ENCODE measurements at places on chromosomes 4 and X. TPM values are rescaled to one million over a fixed set of nuclear protein-coding genes. Genes with fewer than 3 reads are reported as not detected.

EGF gene
- not detected for polyA plus RNA-seq

- DNase-seq: no peak
These were observed 60.6 kb downstream of the GABRA2 start for GRCh38 chr4:46329118-46329976.

NEXMIF gene
- polyA plus RNA-seq: 0.56 TPM

MAGEA1 gene
- polyA plus RNA-seq: not detected

DNA sequence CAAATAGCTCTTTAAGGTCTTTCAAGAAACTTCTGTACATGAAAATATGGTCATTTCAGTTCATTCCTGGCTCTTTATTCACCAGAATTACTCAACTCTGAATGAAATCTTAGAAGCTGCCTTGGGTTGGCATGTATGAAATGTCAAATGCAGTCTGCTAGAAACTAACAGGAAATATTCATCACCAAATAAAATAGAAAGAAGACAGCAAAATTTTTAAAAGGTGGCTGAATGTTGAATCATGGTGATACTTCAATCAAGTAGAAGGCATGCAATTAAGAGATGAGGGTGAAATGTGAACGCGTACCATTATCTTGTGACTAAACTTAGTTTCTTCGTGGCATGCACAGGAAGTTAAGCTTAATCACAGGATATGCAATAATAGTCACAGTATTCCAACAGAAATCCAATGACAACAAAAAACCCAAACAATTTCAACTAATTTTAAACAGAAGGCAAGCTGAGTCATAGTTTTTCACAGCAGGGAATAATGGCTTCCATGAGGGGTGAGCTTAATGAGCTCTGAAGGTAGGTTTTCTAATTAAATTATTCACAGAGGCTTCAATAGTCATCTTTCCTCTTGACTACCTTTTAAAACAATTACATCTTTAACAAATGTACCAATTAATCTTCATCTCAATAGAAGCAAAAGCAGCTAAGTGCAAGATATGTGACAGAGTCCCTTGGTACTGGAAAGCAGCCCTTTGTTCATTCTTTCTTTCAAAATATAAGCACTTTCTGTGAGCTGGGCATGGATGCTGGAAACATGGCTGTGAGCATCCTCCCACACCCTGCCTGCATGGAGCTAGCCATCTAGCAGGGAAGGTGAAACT is 44.5 kb downstream of the SCFD2 start:
- DNase-seq: no peak

- no peak for DNase-seq
These were observed 73.0 kb downstream of the LUZP4 start for GRCh38 chrX:115362334-115363095.

DNA sequence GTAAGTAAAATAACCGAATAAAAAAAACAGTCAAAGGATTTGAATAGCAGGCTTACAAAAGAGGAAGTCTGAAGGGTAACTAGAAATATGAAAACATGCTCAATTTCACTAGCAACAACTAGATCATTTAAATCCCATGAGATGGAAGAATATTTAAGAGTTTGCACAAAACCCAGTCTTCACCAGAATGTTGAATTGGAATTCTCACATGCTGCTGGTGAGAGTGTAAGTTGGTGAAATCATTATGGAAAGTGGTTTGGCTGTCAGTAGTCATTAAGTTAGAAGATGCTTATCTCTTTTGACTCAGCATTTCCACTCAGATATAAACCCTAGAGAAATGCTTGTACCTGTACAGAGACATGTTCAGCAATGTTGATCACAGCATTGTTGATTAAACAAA is 110.1 kb downstream of the PGRMC2 start:
- no peak for DNase-seq

TNIP3 gene
- polyA plus RNA-seq: 0.88 TPM

DNA sequence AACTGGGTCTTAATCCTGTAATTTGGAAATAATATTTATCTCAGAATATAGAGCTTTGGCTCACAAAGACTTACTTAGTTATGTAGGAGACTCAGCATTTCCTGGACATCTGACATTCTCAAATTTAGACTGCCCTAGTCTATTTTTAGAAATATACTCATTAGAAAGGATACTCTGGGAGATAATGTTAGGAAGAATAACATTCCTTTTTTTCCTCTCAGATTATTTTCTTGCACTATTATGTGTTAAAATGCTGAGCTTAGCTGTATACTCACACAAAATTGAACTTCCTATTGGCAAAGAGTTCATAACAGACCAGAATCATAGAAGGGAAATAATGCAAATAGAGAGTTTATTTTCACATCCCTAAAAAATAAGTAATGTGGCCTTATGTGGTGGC is 1424.9 kb upstream of the PCDH7 start:
- no peak for DNase-seq

DNA sequence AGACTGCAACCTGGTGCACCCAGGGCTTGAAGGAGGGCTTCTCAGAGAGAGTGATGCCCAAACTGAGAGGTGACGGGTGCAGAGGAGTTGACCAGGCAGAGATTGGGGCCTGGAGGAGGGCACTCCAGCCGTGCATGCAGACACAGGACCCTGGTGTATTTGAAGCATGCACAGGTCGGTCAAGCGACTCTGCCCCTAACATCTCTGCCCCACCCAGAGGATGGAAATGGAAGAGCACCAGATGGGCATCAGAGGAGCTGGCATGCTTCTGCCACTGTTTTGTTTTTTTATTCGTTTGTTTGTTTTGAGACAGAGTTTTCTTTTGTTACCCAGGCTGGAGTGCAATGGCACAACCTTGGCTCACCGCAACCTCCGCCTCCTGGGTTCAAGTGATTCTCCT is 320.9 kb downstream of the EVC2 start:
- DNase-seq: no peak

GRCh38 chr4:105197777-105198176 is 51.1 kb downstream of the TET2 start:
- no peak for DNase-seq

ERAS gene
- not detected for polyA plus RNA-seq

- no peak for DNase-seq
These were observed 481.1 kb downstream of the STPG2 start for GRCh38 chr4:97662133-97662532.

GRCh38 chr4:154073107-154073822 is 284.4 kb upstream of the SFRP2 start:
- DNase-seq: no peak

GRCh38 chr4:7411896-7412553 is 22.7 kb downstream of the PSAPL1 start:
- DNase-seq: peak; percentile 47

GRCh38 chr4:53195815-53196661 is 169.8 kb downstream of the SCFD2 start:
- no peak for DNase-seq

GRCh38 chr4:31617667-31618066 is 897.5 kb downstream of the PCDH7 start:
- no peak for DNase-seq

SPACA5 gene
- not detected for polyA plus RNA-seq

Data from naive thymus-derived CD8-positive, alpha-beta T cell (primary cell).